ENCODE measurements at places on chromosomes 7 and 10.
A peak's percentile ranks its signal among the peaks of the same experiment; 100 is the strongest.

DNA sequence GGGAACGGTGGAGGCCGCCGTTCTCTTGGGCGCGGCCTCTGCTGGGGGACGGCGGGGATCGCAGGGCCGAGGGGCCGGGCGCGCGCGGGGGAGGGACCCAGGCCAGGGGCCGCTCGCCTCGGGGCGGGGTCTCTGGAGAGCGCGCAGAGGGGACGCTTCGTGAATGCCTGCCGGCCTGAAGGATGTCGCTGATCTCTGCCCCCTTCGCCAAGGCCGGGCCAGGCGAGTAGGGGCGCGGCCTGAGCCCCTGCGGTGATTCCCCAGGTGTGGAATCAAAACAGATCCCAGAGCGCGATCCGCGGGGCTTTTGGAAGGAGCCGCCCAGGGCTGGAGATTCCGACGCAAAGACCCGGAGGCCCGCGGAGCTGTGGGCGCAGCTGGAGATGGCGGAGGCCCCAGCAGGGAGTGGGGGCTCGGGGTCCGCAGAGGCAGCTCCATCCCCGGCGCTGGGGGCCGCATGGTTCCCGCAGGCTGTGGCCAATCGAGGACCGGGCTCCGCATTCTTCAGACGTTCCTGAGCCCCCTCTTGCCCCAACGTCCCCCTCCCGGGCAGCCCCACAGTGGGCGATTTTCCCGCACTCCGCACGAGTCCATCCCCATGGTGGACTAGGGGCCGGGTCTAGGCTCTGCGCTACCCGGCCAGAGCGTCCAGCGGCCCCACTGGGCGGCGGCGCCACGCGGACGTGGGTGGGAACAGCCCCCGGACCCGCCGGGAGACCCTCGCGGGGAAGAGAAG, 166.0 kb downstream of the ACTR3B start:
- no peak for DNase-seq
- H3K4me3 ChIP-seq = no peak overlapping the region
- no peaks in the 10 kb centered on the region for H3K4me1 ChIP-seq
- peaks cover 34% of the 10 kb centered on the region for H3K27me3 ChIP-seq
- no peak overlapping the region for H3K27ac ChIP-seq

DNA sequence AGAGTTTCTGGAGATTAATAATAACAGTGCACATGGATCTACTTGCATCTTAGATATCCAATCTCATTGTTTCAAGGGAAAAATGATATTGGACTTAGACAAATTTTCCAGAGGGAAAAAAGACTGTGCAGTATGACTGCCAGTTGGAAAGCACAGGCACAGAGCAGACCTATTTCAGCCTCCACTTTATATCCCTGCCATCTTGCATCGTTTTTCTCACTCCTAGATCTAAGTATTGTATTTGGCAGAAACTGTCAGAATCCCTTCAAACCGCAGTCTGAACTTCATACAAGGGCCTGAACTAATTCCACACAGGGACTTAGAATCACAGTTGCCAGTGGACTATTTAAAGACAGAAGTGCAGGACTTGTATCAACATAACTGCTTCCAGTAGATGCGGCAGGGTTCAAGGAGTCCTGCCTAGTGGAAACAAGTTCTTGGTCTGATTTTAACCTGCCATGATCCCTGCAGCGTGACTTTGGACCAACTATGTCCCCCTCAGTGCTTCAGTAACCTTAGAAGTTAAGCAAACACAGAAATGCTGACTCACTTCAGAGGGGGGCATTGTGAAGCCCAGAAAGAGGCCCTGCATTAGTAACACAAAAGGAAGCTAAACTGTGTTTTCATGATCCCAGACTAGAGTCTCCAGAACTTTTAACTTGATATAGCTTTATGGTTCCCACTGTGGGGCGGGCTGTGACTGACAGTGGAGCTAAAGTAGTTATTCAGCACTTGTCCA, 95.7 kb upstream of the PALS2 start:
- DNase-seq = no peak
- no peaks in the 10 kb centered on the region for H3K4me1 ChIP-seq
- H3K36me3 ChIP-seq = no peaks in the 10 kb centered on the region
- no peak overlapping the region for H3K4me3 ChIP-seq
- H3K27me3 ChIP-seq = peaks cover 8% of the 10 kb centered on the region

DNA sequence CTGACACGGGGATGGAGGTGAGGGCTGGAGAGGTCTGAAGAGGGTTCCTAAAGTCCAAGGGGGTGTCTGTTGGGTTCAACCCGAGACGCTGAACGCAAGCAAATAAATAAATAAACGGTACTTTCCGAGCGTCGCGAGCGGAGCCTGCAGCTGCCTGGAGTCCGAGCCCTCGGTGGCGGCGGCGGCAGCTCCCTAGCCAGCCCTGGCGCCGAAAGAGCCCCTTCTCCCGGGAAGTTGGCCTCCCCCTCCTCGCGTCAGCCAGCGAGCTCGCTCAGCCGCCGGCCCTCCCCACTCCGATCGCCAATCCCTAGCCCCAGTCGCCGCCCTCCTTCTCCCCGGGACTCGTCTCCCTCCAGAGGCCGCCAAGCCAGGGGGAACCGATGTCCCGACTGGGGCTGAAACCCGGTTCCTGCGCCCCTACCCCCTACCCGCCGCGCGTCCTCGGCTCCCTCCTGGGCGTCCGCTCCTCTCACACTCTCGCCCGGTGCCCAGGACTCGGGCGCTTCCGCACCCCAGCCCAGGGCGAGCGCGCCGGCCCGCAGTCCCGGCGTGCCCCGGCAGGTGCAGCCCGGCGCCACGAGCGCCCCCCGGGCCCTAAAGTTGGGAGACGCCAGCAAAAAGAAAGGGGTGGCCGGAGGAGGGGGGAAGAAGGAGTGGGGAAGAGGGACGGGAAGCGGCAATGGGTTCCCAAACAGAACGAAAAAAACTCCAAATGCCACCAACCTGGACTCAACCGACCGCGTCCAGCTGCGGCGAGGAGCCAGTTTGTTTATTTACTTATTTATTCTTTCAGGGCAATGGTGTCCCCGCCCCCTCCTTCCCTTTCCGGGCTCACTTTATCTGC, at the start of gene GFRA1:
Gene GFRA1 (minus strand): TSS at position 767 of the 844 bp plus-strand sequence. CDS start 1,177 bp downstream, outside the sequence.
- H3K27ac ChIP-seq = no peak within 1 kb of the TSS
- peaks cover 68% of the 10 kb centered on the region for H3K27me3 ChIP-seq
- peak within 1 kb of the TSS; percentile 15 for H3K4me3 ChIP-seq
- peaks cover 3% of the 10 kb centered on the region for H3K36me3 ChIP-seq
- peaks cover 8% of the 10 kb centered on the region for H3K4me1 ChIP-seq

DNA sequence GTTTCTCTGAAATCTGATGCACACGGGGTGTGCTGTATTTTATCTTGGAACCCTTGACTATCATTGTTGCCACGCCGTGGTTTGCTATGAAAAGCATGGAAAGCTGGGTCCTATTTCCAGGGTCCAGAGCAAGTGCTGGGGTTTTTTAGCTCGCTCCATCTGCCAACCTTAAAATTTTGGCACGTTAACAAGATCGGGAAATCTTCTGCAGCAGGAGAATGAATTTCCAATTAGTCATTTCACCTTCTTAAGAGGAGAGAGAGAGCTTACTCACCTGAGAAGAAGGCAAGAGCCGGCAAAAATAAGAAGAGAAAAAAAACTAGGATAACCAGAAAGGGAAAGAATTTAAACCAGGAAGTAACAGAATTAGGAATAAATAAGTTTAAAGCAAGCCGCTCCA, 223.6 kb upstream of the CELF2 start:
- no peak overlapping the region for H3K27ac ChIP-seq
- no peaks in the 10 kb centered on the region for H3K36me3 ChIP-seq
- peaks cover 26% of the 10 kb centered on the region for H3K27me3 ChIP-seq

GRCh38 chr7:96800122-96800521, 90.5 kb upstream of the SEM1 start:
- H3K36me3 ChIP-seq = no peaks in the 10 kb centered on the region
- H3K4me3 ChIP-seq = no peak overlapping the region
- peaks cover 2% of the 10 kb centered on the region for H3K27me3 ChIP-seq
- H3K27ac ChIP-seq = no peak overlapping the region
- no peaks in the 10 kb centered on the region for H3K4me1 ChIP-seq
